Caki2 (cell line): ENCODE measurements at places on chromosomes 13 and 19. TPM values are rescaled to one million over a fixed set of nuclear protein-coding genes. Genes with fewer than 3 reads are reported as not detected.
A peak's percentile ranks its signal among the peaks of the same experiment; 100 is the strongest.

DNA sequence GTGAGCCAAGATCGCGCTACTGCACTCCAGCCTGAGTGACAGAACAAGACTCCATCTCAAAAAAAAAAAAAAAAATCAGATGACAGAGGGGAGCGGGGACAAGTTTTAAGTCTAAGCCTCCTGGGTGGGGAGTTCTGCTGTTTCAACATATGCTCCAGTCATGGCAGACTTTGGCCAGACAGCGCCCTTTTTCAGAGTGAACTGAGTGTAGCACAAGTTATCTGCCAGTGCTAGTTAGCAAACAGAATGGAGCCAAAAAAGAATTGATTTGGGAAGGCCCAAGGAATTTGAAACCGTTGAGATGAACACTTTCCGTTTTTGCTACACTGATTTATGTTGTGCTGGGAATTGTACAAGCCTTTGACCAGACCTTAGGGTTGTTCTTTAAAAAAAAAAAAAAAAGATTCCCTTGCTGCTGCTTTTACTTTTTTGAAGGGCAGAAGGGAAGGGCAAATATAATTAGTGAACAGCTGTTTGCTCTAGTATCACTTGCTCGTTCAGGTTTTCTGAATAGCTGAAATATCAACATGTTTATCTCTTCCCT lies 5.7 kb downstream of the ACTN4 start:
- peak; percentile 37 for DNase-seq

DNA sequence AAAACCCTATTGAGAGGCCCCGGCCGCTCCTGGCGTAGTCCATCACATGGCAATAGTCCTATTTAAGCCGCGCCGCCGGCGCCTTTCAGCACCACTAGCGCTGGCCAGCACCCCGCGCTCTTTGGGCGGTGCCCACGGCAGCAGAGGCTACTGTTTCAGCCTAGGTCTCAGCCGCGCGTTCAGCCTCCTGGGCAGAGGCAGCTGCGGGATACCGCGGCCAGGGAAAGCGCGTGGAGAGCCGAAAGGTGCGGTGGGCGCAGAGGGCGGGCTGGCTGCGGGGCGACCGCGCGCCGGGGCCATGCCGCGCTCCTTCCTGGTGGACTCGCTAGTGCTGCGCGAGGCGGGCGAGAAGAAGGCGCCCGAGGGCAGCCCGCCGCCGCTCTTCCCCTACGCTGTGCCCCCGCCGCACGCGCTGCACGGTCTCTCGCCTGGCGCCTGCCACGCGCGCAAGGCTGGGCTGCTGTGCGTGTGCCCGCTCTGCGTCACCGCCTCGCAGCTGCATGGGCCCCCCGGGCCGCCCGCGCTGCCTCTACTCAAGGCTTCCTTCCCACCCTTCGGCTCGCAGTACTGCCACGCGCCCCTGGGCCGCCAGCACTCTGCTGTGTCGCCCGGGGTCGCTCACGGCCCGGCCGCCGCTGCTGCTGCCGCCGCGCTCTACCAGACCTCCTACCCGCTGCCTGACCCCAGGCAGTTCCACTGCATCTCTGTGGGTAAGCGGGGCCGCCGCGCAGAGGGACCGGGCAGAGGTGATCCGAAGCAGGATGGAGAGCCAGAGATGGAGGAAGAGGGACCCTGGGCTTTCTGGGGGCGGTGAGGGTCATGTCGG lies at the start of gene GSX1:
TSS of gene GSX1 (plus strand) at position 91 of the 826 bp plus-strand sequence. CDS start at position 299, 208 bp downstream.
- peak; percentile 38 for DNase-seq

GRCh38 chr19:38894968-38895367 lies 4.5 kb downstream of the SIRT2 start:
- no peak for DNase-seq

GRCh38 chr13:43880214-43880855 lies 631 bp downstream of the LACC1 start:
- no peak for DNase-seq

GRCh38 chr13:112839356-112840105 lies 129.5 kb upstream of the MCF2L start:
- DNase-seq = no peak

DNA sequence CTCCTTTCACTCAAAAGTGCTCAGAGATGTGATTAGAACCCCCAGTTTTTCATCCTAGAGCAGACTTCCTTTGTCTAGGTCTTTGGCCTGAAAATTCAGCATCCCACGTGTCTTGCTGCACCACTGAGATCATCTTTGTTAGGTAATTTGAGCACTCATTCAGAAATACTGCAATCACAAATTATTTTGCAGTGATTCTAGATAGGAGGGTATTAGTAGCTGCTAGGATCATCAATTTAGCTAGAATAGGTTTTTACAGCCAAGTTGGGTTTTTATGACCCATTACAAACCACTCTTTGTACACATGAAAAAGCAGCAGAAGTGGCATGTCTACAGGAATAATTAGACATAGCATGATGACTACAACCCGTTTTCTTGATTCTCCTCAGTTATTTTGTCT lies 219.6 kb downstream of the GPC6 start:
- DNase-seq = no peak

- no peak for DNase-seq
Observed at GRCh38 chr19:13066933-13067807, 35.5 kb downstream of the LYL1 start.

- DNase-seq = peak; percentile 89
Observed at GRCh38 chr13:26074706-26075105, 22.9 kb upstream of the SHISA2 start.

GRCh38 chr19:1110809-1111640 lies 7.2 kb downstream of the GPX4 start:
- DNase-seq = no peak

- peak; percentile 30 for DNase-seq
Observed at GRCh38 chr19:43934055-43934984, 762 bp downstream of the ZNF45 start.

GRCh38 chr19:38597075-38597474 lies 20.7 kb downstream of the MAP4K1 start:
- no peak for DNase-seq

DNA sequence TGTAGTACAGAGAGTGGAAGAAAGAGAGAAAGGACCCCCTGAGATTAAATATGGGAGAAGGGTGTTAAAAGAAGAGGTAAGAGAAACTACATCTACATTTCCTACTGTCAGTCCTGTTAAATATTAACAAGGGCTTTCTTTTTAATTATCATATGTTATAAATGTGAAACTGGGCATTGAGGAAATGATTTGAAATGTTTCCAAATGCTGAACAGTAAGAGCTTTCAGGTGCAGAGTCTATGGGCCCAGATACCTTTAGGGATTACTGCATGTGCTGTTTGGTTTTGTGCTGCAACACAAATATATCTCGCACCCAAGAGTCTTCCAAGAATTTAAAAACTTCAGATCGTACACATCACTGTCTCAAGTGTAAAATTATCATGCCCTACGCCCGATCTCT lies 176.3 kb downstream of the RBM26 start:
- no peak for DNase-seq

GRCh38 chr13:94172416-94172815 lies 307.1 kb downstream of the DCT start:
- DNase-seq = no peak

- no peak for DNase-seq
Observed at GRCh38 chr19:2199215-2199614, 35.5 kb downstream of the DOT1L start.

- no peak for DNase-seq
Observed at GRCh38 chr13:41099986-41100385, 32.6 kb downstream of the KBTBD6 start.

- DNase-seq = no peak
Observed at GRCh38 chr13:84038001-84038400, 155.7 kb upstream of the SLITRK1 start.

DNA sequence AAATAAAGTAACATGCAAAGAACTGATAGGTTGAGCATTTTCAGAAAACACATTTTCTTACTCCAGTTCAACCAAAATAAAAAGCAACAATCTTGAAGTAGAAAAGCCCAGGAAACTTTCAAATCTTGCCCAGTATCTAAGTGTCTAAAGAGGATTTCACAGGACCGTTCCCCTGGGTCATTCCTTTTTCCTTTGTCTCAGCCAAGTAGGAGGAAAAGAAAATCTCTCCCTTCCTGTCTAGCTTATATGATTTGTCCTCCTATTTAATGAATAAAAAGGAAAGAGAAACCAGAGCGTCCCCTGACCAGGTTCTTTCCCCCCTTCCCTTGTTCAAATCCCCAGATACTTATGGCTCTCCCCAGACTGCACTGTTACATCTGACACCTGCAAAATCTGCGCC lies 248.0 kb downstream of the KCTD12 start:
- no peak for DNase-seq

DNA sequence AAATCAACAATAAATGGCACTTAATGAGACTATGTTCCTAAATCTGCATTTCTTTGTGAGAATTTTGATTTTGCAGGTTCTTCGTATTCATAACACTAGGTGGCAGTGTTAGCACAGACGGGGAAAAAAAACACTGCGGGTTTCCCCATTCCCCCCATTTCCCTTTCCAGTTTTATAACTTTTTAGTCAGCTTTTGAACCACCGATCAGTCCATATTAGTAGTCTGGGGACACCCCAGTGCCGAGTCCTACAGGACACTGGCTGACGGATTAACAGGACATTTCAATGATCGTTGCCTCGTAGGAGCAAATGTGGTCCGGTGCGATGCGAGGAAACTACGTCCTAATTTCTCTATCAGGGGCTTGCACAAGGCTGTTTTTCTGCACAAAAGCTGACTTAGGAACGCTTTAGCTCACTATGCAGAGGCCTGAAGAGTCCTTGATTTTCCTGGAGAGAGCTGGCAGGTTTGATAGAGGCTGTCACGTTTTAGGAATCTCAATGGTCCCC lies 234.3 kb downstream of the LMO7 start:
- no peak for DNase-seq

DNA sequence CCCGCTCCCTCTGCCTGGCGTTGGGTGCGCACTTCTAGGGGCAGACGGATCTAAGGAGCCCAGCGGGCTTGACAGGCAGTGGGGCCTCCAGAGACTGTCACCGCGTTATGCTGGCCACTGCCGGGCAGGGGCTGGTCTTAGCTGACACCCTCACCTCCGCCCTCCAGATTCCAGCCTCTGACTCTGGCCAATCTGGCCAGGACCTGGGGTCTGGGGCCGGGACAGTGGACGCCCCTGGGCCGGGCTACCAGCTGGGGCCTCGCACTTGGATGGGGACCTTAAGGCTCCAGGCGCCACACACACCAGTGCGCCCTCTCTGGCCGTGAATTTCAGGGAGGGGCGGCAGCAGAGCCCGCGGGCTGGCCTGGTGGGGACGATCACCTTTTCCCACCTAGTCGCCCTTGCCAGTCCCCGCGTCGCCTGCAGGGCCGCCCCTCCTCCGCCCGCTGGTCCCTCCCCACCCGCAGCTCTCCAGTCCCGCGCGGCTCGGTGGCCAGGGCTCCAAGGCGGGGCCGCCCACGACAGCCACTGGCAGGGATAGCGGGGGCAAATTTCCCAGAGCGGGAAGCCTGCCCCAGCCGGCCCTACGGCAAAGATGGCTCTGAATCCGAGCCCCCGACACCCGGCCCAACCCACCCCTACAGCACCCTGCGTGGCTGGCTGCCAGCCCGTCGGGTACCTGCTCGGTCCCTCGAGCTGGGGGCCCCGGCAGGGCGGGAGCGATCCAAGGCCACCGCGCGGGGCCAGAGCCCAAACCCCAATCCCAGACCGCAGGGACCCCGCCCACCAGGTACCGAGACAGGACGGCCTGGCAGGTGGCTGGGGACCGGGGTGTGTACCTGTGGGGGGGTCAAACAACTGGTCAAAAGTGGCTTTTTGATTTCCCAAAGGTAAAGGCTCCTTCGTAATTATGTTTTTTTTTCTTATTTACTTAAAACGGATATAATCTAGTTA lies 6.1 kb upstream of the ZNF98 start:
- DNase-seq = no peak

- DNase-seq = peak; percentile 96
Observed at GRCh38 chr13:111954661-111955411, 112.1 kb upstream of the SOX1 start.

DNA sequence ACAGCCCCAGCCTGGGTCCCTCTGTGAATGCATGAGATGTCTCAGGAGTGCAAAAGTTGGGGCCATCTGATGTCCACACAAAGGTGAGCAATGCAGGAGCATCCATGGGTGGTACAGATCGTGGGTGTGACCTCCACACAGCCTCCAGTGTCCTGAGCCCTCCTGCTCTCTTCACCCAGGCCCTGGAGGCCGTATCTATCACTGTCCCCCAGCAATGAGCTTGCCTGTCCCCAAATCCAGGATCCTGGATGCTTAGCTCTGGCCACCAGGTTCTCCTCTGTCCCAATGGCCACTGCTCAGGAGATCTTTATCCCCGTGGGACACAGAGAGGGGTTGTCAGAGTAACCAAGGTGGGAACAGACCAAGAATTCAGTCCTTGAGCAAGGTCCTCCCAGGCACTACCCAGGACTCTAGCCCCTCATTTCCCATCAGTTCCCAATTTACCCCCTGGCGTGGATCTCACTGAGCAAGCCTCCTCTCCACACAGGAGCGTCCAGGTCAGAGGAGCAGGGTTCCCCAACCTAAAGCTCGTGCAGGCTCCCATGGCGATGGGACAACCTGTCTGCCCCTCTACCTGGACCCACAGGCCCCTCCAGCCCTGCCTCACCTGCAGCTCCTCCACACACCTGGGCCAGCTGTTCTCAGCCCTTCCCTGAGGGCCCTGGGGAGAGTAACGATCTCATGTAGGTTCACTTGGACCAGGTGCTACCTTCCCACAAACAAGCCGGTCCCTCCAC lies 11.3 kb downstream of the CEACAM21 start:
- no peak for DNase-seq

DNA sequence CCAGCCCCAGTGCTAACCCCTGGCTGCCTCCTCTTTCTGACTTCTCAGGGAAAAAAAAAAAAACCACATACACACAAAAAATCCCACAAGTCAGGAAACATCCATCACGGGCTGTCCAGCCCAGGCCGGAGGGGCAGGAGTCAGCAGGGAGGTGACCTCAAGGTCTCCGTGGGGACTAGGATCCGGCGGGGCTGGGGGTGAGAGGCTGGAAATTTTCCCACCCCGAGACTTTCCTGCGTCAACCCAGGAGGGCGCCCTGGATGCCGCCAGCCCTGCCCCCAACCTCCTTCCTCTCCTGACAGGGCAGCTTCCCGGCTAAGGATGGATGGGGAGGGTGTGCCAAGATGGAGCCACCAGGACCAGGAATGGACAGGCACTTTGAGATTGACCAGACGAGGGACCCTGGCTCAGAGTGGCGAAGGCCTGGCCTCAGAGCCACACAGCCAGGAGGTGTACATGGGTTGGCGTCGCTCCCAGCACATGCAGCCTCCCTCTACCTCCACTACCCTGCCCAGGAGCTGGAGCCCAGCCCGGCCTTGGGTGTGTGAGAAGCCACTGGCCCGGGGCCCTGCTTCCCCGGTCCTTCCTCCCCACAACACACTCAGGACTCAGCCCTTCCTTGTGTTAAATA lies 33.3 kb downstream of the BLOC1S3 start:
- no peak for DNase-seq

- no peak for DNase-seq
Observed at GRCh38 chr13:110981379-110981778, 66.5 kb upstream of the ANKRD10 start.

Gene EDDM13
- total RNA-seq = not detected in 2 replicates

Gene PCDH9
- total RNA-seq = 0.03 and 0.58 TPM in 2 replicates

Gene KIR2DL3
- total RNA-seq = not detected in 2 replicates

Gene SLC10A2
- 0.12 TPM in 1 of 2 replicates, not detected in the other for total RNA-seq

Gene SIGLEC11
- not detected in 2 replicates for total RNA-seq

Gene CDC16
- 34.5 and 41.8 TPM in 2 replicates for total RNA-seq

Gene CABP5
- total RNA-seq = not detected in 2 replicates

Gene KIR3DL1
- total RNA-seq = not detected in 2 replicates

Gene AXL
- total RNA-seq = 349 and 418 TPM in 2 replicates
